Suppressor macrophage (primary cell): ENCODE measurements at places on chromosomes 12 and 14.

DNA sequence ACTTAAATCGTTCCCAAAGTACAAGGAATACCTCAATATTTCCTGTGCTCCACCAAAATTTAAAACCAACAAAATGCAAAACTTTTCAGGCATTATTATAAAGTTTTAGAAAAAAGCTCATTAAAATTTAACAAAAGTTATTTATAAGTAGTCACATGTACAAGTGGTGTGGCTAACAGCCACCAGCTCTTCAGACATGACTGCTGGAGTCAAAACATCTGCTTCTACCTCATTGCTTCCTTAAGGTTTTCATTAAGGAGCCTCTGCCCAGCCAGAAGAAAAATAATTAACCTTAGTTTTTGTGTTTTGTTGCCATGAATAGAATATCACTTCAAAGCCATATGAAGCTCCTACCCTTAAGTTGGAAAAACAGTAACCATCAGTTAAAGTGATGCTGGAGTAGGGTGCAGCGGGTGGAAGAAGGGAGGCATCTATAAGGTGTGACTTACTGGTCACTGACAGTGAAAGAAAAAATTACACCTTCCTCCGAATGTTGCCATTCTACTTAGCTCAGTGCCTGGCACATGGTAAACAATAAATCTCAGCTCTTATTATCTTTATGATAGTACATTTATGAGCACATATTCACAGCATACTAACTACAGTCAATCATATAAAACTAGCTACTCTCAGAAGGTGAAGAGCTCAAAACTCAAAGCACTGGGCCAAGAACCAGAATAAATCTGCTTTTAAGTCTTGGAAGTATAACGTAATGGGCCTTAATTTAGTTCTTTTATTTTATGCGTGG lies 57.7 kb downstream of the GALC start:
- DNase-seq, result no peak

GRCh38 chr12:85076688-85077430 lies 40.7 kb downstream of the LRRIQ1 start:
- DNase-seq, result peak; percentile 40

- DNase-seq, result no peak
These were observed 7.4 kb downstream of the PRKCH start for GRCh38 chr14:61328626-61329262.

DNA sequence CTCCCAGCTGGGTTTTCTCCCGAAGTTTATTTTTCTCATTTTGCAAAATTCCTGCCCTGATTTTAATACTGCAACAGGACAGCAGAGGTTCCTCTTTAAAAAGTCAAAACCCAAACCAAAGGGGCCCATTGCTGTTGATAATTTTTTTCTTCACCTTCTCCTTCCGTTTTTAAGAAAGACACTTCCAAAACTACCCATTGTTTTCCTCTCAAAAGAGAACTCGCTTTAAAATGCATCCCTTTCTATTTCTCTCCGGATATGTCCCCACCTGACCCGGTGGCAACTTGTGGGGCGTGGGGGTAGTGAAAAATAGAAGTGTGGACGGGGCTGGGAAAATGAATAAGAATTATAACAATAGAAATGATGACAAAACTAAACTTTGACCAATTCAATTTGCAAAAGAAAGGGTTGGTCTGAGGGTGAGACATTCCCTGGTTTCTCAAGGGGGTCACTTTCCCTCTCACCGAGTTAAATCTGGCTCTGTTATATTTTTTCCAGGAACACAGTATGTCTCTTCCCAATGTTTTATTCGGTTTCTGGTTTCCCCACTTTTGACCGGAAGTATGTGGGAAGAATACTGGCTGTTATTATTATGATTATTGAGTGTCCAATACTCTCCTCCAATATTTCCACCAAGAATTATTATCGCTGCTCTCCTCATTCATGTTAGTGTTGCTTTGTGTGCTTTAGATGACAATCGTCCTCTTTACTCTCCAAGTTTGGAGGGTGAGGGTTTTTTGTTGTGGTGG lies 4.1 kb upstream of the TBX5 start:
- DNase-seq, result no peak

GRCh38 chr14:61153431-61153830 lies 127.7 kb downstream of the TMEM30B start:
- no peak for DNase-seq

GRCh38 chr12:2645460-2645859 lies 149.3 kb upstream of the FKBP4 start:
- DNase-seq, result no peak

GRCh38 chr14:91021115-91021514 lies 39.3 kb downstream of the RPS6KA5 start:
- no peak for DNase-seq

GRCh38 chr12:61869796-61870195 lies 390.4 kb upstream of the USP15 start:
- DNase-seq, result no peak
